ENCODE measurements at places on chromosomes 4 and X.
A peak's percentile ranks its signal among the peaks of the same experiment; 100 is the strongest.

DNA sequence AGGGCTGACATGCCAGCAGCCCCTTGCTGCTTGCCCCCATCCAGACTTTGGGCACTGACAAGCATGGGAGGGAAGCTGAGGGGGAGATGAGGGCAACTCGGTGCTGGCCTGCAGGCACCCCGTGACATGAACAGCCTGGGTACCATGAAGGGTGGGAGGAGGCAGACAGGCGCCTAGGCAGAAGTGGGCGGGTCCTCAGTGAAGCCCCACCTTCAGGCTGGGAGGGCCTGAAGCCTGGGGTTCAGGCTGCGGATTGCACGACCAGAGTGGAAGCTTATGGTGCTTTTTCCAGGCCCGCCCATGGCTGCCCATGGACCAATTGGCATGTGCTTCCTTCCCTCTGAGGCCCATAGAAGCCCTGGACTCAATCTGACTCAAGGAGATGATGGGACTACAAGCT lies 354.1 kb downstream of the GRIA2 start:
- no peak for DNase-seq

DNA sequence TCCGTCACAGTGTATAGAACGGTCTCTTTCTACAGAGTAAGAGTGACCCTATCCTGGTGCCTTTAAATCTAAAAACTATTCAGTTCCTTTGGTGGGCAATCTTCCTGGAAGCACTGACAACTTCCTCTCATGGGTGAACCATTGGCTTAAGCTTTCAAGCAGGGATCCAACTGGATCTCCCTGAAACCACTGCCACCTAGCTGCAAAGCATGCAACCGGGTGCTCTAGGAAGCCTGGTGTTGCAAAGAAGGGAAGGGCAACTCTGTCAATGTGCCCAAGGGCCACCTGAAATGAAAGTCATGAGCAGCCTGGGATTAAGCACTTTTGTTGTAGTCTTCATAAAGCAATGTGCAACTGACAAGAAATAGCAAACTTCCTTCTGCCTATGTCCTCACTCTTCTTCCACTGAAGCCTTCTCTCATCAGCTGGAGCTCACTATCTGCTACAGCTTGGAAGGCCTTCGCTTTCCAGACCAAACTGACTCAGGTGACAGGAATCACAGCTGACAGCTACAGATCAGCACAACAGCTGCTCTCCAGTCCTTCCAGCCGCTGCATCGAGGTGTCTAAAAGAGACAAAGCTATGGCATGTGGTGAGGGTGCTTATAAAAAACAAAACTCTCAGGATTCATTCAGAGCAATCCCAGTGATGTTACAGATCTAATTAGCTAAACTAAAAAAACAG lies 46.1 kb downstream of the SETD7 start:
- DNase-seq: no peak

DNA sequence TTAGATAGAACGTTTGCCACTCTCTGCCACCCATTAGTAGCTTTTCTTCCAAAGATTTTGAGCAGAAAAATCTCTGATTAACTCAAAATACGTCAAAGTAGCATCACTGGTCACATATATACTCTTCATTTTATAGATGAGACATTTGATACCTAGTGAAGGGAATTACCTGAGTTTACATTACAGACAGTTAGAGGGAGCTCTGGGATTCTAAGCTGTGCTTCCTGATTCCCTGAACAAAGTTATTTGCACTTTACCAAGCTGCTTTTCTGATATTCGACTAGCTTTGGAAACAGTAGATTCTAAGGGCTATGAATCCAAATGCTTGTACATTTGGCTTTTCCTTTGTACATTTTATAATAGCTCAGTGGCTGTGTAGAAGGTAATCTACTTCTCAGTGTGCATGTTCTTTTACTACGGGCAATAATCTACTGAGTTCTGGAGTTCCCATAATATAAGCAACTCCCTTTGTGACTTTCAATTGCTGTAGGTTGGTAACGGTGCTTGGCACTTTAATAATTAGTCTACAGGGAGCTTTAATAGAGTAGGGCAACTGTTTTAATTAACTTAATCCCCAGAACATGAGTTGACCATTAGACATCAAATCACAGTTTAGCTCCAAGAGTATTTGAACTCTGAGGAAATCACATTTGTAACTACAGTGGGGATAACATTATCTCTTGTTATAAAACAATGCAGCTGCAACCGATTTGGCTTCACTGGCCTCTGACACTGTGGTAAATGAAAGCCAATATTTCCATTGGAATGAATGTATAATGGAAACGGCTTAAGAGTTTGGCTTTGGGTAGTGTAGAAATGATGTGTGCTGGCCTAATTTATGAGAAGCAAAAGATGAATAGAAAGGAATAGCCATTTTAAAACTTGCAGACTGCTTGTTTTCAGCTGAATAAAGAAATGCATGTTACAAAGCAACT lies 1602.4 kb downstream of the STIM2 start:
- DNase-seq: no peak

DNA sequence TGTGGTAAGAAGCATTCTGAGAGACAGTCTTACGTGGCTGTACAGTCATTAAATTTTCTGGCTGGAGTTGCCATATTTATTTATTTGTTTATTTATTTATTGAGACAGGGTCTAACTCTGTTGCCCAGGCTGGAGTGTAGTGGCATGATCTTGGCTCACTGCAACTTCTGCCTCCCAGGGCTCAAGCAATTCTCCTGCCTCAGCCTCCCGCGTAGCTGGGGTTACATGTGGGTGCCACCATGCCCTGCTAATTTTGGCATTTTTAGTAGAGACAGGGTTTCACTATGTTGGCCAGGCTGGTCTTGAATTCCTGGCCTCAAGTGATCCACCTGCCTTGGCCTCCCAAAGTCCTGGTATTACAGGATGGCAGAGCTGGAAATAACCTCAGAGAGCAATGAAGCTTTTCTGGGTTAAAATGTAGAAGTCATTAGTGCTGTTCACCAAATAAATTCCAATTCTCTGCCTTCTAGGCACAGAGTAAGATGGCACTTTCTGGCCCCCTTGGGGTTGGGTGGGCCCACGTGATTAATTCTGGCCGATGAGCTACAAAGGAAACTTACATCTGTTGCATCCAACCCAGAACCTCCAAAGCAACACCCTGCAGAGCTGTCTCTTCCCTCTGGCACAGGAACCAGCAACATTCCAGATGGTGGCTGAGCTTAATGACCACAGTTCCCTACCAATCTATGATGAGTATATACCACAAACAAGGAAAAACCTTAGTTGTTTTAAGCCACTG lies 4.5 kb downstream of the MRFAP1 start:
- DNase-seq: no peak

DNA sequence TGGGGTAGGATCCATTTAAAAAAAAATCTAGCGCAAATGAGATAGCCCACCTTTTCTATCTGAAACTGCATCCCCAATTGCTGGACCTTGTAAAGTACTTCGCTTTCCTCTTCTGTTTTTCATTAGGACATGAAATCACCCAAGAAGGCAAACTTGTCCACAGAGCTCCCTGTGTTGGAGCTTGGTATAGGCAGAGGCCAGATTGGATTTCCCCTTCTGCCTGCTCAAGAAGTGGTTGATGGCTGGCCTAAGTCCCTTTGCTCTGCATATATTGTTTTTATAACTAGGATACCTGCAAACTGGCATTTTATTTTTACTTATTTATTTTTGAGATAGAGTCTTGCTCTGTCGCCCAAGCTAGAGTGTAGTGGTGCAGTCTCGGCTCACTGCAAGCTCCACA lies 28.4 kb downstream of the RNF4 start:
- DNase-seq: no peak

- no peak for DNase-seq
Observed at GRCh38 chr4:78254893-78255292, 197.8 kb downstream of the FRAS1 start.

GRCh38 chr4:170400361-170400760 lies 310.6 kb upstream of the AADAT start:
- DNase-seq: no peak

DNA sequence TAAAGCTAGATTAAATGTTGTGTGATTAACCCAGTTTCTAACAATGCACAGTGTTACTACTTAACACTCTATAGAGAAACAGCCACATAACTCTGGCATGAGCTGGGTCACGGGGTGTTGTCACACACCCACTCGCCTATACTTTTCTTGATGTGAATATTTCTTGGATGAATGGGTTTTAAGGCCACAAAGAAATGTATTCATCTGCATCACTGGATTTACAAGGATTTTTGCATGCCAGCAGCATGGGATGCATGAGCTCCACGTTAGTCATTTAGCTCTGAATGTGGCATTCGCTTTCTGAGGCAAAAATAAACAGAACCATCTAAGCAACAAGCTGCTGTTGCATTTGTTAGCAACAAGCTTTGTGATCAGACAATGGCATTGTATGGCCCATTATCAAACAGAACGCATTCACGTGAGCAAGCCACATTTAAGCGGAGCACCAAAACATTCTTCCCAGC lies 89.7 kb downstream of the LRP2BP start:
- DNase-seq: peak; percentile 95

- DNase-seq: no peak
Observed at GRCh38 chr4:123997776-123998449, 601.3 kb downstream of the SPRY1 start.

DNA sequence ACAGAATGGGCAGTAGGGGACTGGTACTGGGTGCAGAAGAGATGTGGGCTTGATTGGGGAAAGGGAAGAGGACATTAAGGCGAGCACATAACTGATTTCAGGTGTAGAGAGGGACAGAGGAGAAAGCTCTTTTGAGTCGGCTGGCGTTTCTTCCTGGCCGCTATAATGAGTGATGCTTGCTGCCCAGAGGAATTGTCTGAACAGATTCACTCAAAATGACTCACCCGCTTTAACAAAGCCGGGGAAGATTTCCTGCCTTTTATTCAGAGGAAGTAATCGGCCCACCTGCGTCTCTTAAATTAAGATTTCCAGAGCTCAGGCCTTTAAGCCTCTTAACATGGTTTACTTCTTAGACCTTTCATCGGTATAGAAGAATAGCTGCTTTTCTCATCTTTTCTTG lies 102.1 kb upstream of the AP1S2 start:
- peak; percentile 10 for DNase-seq

- peak; percentile 37 for DNase-seq
Observed at GRCh38 chr4:182913621-182914020, 3.6 kb downstream of the DCTD start.

GRCh38 chr4:23323436-23323835 lies 566.4 kb downstream of the PPARGC1A start:
- no peak for DNase-seq

DNA sequence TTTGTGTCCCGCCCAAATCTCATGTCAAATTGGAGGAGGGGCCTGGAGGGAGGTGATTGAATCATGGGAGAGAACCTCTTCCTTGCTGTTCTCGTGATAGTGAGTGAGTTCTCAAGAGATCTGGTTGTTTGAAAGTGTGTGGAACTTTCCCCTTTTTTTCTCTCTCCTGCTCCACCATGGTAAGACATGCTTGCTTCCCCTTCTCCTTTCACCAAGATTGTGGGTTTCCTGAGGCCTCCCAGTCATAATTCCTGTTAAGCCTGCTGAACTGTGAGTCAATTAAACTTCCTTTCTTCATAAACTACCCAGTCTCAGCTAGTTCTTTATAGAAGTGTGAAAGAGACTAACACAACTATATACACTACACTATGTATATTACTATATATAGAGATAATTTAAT lies 697.8 kb upstream of the HS3ST1 start:
- DNase-seq: no peak

DNA sequence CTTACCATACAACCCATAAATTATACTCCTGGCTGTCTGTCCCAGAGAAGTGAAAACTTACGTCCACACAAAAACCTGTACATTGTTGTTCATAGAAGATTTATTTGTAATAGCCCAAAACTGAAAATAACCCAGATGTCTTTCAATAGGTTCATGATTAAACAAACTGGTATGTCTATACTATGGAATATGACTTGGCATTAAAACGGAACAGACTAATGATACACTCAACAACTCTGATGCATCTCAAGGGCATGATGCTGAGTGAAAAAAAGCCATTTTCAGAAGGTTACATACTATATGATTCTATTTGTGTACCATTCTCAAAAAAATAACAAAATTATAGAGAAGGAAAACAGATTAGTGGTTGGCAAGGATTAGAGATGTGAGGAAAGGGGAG lies 11.6 kb upstream of the MND1 start:
- DNase-seq: no peak

DNA sequence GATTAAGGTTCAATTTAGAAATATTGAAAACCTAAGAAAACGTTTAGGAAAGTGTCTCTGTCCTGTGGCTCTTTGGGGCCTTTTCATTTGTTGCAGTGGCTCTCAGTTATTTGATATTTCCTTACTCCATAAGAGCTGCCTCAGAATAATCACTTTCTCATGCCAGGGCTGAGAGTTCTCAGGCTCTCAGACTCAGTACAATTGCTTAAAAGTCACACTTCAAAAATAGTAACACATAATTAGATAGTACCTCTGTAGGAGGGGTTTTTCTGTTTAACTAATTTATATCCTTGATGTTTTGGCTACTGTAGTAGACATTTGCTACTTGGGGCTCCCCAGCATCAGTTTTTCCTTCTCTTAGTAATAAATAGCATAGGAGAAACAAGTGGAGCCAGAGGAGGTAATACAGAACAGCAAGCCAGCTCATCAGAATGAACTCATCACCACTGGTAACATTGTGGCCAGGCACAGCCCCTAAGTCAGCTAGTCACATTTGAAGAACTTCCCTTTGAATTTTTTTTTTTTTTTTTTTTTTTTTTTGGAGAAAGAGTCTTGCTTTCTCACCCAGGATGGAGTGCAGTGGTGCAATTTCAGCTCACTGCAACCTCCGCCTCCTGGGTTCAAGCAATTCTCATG lies 8.0 kb upstream of the HNRNPD start:
- DNase-seq: no peak

DNA sequence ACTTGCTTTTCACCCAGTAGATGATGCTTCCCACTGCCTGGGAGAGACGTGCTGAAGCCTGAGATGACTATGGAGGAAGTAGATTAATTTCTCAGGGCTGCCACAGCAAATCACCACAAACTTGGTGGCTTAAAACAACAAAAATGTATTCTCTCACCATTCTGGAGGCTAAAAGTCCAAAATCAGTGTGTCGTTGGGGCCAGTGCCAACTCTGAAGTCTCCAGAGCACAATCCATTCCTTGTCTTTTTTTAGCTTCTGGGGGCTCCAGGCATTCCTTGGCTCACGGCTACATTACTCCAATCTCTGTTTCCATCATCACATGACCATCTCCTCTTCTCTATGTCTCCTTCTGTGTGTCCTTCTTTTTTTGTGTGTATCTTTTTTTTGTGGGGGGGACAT lies 105.8 kb upstream of the C1QTNF7 start:
- DNase-seq: no peak

DNA sequence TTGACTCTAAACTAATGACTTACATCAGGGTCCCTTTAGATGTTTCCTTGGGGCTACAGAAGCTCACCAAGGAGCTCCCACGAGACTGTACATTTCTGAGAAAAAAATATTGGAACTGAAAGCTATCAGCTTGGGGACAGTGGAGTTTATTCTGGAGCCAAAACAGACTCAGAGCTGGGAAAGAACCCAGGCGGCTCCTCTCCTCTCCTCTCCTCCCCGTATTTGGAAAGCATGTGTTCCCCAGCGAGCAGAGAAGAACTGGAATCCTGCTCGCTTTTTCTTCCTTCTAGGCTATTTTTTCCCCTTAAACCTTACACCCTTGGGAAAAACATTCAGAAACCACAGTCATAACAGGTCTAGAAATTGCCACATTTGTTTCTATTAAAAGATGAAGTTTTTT lies 4.3 kb upstream of the MAP7D3 start:
- DNase-seq: no peak
